ENCODE measurements at places on chromosomes 3 and 15.
A peak's percentile ranks its signal among the peaks of the same experiment; 100 is the strongest.

DNA sequence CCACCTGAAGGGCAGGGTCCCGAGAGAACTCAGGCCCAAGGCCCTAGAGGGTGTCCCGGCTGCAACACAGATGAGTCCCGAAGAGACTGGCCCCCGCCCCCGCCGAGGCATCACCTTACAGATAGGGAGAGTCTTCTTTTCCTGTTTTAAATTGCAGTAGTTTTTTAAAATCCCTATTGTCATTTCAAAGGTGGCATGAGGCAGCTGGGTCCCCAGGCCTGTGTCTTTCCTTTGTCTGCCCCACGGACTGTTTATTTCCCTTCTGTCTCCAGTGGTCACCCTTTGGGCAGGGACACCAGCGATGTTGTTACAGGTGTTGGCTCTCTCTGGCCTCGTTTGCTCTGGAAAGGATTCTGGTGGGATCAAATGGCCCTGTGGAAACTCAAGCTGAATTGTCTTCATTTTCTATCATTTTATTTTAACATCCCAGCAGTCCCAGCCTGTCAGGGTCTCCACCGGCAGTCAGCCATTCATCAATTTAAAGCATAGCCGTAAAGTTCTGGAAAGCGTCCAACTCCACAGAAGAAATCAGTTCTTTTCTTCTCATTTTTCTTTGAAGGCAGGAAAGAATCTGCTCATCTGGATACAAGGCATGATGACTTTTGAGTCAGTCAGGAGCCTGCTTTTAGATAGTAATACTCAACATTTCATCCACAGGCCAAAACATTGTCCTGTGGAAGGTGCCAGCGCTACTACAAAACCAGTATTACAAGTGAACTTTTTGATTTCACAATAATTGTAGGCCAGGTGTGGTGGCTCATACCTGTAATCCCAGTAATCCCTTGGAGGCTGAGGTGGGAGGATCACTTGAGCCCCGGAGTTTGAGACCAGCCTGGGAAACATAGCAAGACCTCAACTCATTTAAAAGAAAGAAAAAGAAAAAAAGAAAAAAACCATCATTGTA is 96.2 kb downstream of the HES1 start:
- no peak for DNase-seq

- no peak for DNase-seq
These were observed 104.9 kb downstream of the SYNPR start for GRCh38 chr3:63383040-63383439.

DNA sequence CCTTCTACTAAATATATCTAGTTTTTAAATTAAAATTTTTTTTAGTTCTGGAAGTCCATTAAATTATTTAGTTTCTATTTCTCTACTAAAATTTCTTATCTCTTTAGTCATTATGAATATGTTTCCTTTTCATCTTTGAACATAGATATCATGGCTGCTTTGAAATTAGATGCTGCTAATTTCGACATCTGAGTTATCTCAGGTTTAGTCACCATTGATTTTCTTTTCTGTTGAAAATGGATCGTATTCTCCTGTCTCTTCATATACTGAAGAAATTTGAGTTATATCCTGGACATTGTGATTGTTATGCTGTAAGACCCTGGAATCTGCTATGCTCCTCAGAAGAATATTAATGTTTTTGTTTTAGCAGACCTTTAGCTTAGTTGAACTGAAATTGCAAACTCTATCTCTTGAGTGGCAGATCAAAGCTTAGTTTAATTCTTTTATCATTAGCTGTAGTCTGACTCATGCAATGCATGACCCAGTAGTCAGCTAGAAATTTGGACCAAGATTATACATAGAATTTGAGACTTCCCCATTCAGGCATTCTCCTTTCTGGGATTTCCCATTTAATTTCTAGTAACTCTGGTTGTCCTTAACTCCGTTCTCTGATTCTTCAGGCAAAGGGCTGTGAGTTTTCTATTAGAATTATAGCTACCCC is 439.8 kb upstream of the IL12A start:
- DNase-seq: no peak

DNA sequence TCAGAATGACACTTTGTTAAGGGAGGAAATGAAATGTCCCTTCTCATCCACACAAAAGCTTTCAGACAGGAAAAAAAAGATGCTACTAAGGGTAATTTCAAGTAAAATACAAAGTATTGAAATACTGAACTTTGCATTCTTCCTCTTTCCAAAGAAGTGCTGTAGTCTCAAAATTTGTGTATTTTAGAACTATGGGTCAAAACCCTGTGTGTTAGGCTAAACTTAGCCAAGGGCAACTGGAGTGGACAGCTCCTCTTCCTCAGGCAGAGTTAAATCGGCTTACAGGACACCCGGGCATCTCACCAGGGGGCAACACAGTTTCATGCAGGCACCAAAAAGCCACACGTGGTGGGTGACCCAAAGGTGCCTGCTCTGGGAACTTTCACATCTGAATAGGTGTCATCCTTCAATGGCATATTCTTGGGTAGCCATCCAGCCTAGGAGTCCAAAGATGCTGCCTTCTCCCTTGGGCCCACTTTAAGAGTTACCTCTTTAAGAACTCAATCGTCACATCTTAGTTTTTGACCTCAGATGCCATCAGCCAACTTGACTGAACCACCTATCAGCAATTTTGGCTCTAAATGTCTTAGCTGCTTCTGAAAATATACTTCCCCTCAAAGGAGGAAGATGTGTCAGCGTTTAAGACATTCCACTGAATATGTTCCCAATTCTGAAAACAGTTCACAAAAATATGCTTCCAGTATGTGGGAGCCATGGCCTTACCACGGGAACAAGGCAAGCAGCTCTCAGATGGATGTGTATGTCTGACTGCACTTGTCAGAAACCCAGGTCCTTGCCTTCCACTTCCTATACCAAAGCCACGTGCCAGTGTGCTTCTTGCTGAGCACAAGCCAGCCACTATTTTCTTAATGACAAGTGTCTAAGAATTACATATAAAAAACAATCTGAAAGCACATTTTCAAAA is 32.2 kb upstream of the MUC13 start:
- DNase-seq: no peak

DNA sequence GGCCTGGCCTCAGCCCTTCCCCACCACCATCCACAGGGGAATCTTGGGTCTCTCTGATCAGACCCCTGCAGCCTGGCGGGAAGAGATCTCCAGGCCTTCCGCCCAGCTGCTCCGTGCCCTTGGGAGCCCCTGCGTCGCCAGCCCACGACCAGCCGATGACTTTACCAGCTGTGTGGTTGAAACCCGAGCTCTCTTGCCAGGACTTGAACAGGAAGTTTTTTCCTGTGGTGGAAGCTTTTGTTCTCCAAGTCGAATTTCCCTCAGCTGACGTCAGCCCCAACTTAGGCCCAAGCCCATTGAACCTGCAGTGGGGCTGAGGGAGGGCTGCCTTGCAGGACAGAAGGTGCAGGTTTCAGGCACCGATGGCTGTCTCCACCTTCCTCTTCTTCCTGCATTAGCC is 51.7 kb upstream of the SMAD3 start:
- no peak for DNase-seq

GRCh38 chr3:159751752-159752151 is 236.9 kb upstream of the IL12A start:
- DNase-seq: no peak

DNA sequence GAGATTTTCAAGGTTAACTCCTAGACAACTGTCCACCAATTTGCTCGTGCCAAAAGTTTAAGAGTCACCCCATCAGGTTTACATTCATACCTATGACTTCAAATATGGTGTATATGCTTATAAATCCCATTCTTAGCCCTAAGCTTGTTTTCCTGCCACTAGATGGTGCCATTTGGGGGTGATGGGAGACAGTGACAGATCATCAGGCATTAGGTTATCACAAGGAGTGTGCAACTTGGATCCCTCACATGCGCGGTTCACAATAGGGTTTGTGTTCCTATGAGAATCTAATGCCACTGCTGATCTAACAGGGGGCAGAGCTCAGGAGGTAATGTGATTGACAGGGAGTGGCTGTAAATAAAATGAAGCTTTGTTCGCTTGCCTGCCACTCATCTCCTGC is 182.7 kb downstream of the CNTN6 start:
- DNase-seq: no peak

DNA sequence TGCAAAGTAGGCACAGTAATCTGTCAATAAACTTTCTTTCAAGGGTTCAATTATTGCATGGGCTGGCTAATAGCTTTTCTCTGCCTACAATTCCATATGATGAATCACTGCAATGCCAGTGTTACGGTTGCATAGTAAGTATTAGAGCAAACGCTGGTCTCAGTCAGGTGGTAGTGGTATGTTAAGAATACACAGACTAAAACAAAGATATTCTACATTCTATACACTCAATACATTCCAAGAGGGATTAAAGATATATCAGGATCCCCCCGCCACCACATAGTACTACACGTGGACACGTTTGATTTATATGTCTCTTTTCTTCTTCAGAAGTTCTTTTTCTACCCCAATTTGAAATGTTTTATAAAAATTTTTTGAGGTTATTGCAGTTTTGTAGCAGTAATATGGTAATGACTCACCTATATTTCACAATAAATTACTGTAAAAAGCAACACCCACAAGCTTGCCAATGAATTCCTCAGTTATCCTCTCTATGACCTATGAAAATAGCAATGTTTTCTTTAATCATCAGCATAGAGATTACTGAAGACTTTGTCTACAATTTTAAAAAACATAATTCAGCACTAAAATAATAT is 68.2 kb downstream of the CD200R1L start:
- peak; percentile 18 for DNase-seq

DNA sequence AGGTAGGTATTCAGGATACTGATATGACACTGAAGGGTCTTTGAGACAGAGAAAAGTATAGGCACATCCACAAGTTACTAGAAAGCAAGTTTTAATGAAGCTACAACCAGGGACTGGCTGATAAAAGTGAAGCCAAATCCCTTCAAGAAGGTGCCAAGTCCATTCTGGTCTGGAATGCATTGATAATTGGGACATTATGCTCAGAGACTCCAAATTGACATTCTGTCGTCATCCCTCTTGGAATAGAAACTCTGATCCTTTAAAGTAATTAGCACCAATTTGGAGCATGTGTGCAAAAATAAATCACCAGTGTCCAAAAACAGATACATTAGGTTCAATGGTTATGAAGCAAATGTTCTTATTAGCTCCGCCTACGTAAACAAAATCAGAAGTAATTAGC is 47.3 kb upstream of the BCL6 start:
- no peak for DNase-seq

GRCh38 chr3:187186801-187187421 is 10.4 kb upstream of the RTP1 start:
- peak; percentile 52 for DNase-seq

GRCh38 chr3:120766576-120766975 is 24.0 kb downstream of the GTF2E1 start:
- no peak for DNase-seq

- DNase-seq: no peak
These were observed 1.5 kb upstream of the GRIP2 start for GRCh38 chr3:14541646-14542045.

- DNase-seq: no peak
These were observed 6.1 kb downstream of the CP start for GRCh38 chr3:149215515-149215914.

DNA sequence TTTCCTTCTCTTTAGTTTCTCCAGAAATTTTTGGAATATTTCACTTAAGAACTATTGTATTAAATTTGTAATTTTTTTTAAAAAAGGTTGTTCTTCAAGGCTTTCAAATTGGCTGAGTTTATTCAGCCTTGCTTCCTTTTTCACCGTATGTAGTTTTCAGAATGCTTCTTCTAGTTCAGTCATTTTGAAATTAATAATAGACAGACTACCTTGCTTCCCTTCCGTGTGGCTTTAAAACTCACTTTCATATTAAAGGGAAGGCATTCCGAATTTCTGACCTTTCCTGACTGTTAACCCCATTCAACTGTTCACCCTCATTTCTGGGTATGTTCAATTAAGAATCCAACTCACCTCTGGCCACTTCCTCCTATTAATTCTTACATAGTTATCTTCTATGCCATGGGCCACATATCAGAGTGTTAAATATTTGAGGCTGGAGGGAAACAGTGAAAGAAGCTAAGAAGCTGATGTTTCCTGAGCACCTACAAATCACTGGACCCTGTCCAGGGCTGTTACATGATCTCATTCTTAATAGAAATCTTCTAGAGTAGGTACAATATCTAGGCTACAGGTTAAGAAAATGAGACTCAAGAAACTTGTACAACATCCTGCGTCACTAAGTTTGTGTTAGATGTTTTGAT is 237.5 kb downstream of the P3H2 start:
- no peak for DNase-seq

- peak; percentile 94 for DNase-seq
These were observed at the start of gene TUSC2 for GRCh38 chr3:50327943-50328691. TSS of gene TUSC2 (minus strand) at chr3:50328223. CDS start at chr3:50328099, 124 bp downstream.

DNA sequence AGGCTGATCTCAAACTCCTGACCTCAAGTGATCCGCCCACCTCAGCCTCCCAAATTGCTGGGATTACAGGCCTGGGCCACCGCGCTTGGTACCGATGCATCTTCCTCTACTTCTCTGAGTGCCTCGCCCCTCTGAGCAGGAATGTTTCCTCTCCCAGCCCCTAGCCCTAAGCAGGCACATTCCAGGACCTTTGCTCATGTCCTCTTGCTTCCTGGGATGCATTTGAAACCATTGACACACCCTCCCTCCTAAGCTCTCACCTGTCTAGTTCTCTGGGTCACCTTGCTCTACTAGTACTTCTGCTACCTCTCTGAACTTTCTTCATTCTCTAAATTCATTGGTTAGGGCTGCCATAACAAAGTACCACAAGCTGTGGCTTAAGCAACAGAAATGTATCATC is 17.9 kb upstream of the UACA start:
- DNase-seq: no peak

DNA sequence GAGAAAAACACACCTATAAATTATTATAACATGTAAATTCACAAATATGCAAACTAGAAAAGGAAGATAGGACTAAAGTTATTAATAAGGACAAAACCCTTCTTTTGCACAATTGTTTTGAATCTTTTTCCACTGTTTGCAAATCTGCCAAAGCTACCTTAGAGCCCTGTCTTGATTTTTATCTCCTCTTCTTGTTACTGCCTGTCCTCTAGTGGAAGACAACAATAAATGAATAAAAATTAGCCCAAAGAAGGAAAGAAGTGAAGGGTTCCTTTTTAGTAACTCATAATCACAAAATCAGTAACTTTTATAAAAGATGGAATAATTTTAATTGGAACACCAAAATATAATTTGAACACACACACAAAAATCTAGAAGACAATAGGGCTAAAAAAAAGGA is 2.7 kb downstream of the CD200R1 start:
- no peak for DNase-seq

DNA sequence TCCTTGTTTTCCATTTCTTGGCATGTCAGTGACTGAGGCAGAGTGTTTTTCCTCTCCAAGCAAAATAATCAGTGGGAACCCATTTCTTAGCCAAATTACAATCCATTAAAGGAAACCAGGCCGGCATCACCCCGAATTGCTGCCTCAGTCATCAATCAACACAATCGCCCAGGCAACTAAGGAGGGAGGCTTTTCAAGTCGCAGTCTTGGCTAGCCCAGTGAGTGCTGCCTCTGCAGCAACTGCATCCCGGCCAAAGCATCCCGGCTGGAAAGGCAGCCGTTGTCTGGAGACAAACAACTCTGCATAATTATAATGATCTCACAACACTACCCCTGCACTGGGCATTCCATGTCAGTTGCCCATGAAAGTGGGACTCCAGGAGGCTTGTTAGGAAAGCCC is 213.5 kb upstream of the PRICKLE2 start:
- DNase-seq: no peak
